ENCODE measurements at places on chromosomes 5 and 9. TPM values are rescaled to one million over a fixed set of nuclear protein-coding genes. Genes with fewer than 3 reads are reported as not detected.

The WDR5 gene
- 37.5 TPM for total RNA-seq

The ZNF354C gene
- 16.3 TPM for total RNA-seq

The FAXDC2 gene
- 18.9 TPM for total RNA-seq

The MELK gene
- total RNA-seq = 9.8 TPM

The PCDHGA4 gene
- total RNA-seq = 3.9 TPM

The PCDHGA5 gene
- total RNA-seq = 6.1 TPM

The SLC6A3 gene
- 0.10 TPM for total RNA-seq

The DTWD2 gene
- 14.8 TPM for total RNA-seq

The PLK2 gene
- total RNA-seq = 204 TPM

The AK6 gene
- total RNA-seq = 29.8 TPM

The CKS2 gene
- total RNA-seq = 48.1 TPM

The C5orf52 gene
- not detected for total RNA-seq

The IGFBPL1 gene
- 1.2 TPM for total RNA-seq

The ORM2 gene
- not detected for total RNA-seq

The TMEM203 gene
- 38.3 TPM for total RNA-seq
